ENCODE measurements at places on chromosomes 5 and 9.

DNA sequence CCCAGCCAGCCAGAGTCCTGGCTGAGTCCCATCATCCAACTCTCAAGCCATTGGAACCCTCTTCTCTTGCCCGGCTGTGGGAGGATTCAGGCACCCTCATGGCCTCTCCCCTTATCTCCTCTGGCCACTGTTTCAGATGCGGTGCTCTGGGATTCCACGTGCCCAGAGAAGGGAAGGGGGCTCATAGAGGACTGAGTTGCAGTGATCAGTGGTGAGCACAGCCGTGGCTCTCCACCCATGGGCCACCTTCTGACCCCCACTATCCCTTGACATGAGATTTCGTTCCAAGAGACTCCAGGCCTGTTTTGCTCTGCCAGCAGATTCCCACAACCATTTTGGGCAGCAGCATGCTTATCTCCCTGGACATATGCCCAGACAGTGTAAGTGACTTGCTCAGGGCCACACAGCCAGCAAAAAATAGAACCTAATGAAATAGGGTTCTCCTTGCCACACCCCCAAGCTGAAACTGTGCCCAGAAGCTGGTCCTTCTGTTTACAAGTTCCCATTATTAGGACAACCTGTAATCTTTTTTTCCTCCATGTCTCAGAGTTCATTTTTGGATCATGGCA is 2.7 kb downstream of the GPX3 start:
- DNase-seq: no peak

GRCh38 chr9:82117026-82117811 is 128.6 kb downstream of the SPATA31D1 start:
- DNase-seq: no peak

DNA sequence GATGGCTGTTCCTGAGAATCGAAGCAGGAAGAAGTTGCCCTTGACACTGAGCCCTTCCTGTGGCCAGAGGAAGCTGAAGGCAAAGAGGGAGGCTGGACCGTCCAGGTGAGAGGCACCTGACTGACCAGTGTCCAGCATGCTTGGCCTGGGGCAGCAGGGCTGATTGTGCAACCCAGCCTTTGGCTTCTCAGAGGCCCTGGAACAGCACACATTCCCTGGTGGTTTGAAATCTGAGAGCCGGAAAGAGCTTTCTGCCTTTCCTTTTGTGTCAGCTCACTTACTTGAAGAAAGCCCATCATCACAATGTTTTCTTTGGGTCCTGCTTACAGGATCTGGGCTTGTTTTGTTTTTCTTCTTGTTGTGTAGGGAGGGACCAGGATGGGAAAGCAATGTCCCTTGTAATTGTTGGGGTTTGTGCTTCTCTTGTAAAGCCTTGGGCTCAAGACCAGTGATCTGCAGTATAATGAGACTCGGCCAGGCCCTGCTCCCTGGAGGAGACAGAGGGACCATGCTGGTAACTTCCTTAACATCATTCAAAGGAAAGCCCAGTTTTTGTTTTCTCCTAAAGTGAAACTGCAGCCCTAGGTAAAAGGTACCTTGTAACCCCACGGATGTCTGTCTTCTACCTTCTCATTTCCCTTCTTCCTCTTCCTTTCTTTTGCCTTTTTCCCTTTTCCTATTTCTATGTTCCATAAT is 213.7 kb downstream of the NXNL2 start:
- no peak for DNase-seq

GRCh38 chr5:154158379-154158737 is 32.2 kb upstream of the GALNT10 start:
- no peak for DNase-seq

DNA sequence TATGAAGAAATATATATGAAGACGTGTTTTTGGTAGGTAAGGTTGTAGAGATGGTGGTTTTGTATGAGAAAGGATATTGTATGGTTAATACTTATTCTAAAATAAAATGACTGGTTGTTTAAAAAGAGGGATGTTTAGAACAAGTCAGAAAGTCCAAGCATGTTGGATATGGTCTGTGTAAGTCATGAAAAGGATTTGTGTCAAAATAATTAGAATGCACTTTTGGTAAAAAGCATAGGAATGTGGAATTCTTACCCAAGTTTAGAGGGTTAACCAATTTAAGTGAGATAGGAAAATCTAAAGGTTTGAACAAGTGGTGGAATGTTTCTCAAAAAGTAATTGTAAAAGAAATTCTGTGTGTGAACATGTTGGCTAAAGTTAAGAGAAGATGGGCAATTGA is 1556.5 kb upstream of the C9orf72 start:
- no peak for DNase-seq

- no peak for DNase-seq
These were observed 708.1 kb downstream of the EFNA5 start for GRCh38 chr5:106962464-106963230.

GRCh38 chr9:16100537-16101091 is 547.8 kb downstream of the CCDC171 start:
- no peak for DNase-seq

DNA sequence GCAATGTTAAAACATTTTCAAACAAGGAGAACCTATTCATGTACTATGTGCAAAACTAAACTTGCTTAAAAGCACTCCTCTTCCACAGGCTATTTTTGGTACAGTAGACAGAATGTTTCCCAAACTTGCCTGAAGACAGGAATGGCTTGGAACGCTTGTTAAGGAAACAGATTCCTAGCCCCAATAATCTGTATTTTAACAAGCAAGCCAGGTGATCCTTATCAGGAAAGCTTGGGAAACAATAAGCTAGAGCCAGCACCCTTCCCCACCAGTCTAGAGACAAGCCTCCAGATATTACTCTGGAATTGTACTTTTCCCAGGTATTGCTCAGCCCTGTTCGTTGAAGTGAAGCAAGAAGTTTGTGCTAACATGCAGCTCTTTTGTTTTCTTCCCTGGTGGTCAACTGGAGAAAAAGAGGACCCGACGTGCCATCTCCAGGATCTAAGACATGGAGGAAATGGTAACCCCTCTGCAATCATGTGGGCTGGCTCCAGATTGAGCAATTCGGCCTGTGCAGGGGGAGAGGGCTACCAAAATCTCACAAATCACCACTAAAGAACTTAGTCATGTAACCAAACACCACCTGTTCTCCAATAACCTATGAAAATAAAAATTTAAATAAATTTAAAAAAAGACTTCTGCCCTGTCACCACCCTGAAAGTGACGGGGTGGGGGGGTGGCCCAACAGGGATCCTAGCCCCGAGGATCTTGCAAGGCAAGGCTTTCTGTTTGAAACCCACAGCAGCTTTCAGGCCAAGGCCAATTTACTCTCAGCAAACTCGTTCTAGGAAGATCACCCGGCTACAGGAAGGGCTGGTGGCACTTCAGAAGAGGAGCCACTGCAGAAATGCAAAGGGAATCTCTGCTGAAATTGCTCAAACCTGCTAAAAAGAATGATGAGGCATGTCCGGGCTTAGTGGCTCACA is 48.6 kb downstream of the SHB start:
- DNase-seq: no peak

- no peak for DNase-seq
These were observed 212.8 kb downstream of the NXNL2 start for GRCh38 chr9:88747768-88748167.

DNA sequence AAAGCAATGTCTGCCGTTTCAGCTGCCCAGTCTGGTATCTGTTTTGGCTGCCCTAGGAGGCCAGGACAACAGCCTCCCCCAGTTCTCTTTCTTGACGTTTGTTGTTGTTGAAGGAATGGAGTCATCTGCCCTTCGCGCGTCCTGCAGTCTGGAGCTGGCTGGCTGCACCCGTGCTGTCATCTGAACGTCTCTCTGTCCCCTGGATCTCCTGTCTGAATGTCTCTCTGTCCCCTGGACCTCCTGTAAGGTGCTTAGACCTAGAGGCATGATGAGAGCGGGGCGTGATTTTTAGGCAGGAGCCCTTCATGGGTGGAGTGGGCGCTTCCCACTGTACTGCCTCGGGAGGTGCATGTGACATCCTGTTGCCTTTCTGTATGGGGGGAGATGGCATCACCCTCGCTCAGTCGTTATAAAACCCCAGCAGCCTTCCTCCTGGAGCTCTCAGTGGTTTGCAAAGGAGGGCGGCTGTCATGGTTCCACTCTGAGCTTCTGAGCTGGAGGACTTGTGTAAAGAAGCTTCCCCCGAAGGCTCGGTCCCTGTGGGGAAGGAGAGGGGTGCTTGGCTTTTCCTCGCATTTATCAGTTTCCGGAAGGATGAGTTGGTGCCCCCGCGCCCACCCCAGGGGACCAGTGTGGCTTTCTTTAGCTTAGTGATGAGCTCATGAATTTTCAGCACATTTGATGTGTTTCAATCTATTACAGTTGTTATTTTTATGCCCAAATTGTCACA is 49.8 kb upstream of the OLFM1 start:
- DNase-seq: no peak

DNA sequence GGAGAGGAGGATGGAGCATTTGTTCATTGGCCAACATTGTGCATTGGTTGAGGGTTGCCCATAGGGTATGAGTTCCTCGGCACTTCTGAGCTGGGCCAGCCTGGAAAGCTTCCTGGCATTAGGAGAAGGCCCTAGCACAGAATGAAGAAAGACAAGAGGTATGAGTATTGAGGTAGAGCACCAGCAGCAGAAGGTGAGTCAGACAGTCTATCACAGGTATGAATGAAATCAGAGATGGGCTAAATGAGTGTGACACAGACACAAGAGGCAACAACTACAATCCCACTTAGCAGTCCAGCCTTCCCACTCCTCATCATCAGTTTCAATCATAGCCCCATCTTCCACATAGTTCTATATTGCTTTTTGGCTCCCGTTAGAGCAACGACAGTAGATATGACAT is 25.4 kb upstream of the TGFBR1 start:
- no peak for DNase-seq

All from stimulated activated CD4-positive, alpha-beta T cell treated with anti-CD3 and anti-CD28 coated beads, Interleukin-15, amount 100 ng/mL, for 24 hours (primary cell).